ENCODE measurements at places on chromosomes 2 and 18.

DNA sequence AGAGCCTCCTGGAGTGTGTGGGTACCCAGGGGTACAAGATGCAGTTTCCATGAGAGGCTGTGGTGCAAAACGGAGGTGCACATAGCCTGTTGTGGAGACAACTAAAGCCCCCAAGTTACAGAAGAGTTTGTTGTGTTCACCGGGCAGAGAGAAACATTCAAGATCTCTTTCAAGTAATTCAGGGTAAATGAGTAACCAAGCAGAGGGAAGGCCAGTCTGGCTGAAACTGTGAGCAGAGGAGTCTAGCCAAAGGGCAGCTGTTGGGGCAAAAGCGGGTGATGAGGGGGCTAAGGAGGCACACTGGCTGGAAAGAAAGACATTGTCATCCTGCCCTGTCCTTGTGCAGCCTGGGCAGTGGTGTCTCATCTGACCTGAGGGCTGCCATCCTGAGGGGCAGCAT lies 52.0 kb downstream of the CXCR4 start:
- no peak for DNase-seq

DNA sequence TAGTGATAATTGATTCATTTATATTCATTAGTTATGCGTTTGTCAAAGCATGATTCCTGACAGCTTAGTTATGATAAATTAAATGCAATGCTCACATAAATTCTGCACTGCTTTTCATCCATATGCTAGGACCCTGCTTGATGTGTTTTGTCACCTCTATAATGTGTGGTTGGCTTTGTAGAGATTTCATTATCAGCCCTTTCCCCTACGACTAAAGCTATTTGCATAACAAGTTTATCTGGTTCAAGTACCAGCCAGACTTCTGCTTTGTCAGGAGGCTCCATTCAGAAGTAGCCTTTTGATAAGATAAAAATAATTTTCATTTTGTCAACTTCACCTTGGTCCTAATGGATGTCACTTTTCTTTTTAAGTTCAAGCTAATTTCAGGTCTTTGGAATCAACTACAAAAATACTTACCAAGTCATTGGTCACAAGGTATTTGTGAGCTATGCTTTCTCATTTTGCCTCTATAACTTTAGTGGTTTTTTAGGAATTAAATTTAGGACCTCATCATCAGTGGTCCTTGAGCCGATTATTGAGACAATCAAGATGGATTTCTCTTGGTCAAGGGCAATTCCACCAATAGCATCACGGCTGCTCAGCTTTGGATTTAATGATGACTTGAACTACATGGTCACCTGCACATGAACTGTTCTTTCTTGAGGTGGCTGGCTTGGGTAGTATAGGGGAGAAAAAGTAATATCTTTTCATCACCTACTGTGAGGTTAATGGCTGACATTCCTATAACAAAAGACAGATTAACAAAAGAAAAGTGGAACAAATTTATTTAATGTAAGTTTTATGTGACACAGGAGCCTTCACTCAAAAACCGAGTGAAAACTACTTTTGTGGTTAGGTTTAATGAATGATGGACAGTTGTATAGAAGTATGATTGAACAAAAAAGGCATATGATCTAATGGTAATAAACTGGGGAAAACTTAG lies 162.1 kb downstream of the MYO3B start:
- no peak for DNase-seq

GRCh38 chr18:22228976-22229375 lies 59.6 kb downstream of the GATA6 start:
- no peak for DNase-seq

- no peak for DNase-seq
Measured at GRCh38 chr2:69572641-69573040, 70.9 kb downstream of the AAK1 start.

GRCh38 chr2:198639580-198639979 lies 818.2 kb downstream of the SATB2 start:
- no peak for DNase-seq

DNA sequence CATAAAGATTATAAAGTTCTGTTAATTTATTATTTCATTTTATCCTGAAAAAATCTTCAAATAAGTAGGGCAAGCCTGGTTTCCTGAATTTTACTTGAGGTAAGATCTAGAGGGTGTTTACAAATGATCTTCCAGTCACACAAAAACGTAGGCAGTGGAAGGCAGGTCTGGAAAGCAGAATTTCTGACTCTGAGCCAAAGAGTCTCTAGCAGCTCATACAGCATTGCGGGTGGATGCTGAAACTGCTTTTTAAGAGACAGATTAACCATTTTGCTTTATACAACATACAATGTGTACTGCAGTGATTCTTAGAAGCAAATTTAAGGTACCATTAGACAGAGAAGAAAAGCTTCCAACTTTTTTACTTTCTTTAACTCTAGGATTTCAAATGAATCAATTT lies 117.0 kb downstream of the FTCDNL1 start:
- DNase-seq = no peak

DNA sequence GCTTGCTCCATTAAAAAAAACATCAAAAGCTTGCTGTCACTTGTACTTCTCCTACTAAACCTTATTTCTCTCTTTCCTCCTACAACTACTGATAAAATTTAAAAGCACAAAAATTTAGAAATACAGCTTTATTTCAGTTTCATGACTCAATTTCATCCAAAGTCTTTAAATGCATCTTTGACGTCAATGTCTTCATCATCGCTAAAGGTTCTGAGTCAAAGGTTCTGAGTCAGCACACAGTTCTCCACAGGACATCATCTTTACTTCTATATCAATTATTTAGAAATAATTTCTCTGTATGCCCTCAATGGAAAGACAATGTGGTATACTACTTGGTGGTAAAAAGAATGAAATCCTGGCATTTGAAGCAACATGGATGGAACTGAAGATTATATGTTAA lies 163.9 kb upstream of the DNMT3A start:
- no peak for DNase-seq

GRCh38 chr2:185919155-185919554 lies 180.6 kb downstream of the FSIP2 start:
- DNase-seq = no peak

DNA sequence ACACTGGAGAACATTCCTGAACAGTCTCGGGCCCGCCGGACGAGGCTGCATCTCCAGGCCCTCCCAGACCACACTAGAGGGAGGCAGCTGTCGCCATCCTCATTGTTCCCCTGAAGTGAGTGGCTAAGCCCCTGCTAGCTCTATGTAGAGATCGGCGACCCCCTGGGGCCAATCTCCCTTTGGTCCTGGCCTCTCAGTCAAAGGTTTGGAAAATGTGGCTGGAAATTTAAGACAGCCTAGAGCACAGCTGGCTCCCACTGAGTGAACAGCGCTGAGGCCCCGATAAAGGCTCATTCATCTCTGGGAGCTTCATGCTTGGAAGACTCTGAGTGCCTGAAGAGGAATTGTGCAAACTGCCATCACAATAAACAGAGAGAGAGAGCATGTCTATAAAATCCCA lies 360.3 kb downstream of the CLIP4 start:
- DNase-seq = no peak

DNA sequence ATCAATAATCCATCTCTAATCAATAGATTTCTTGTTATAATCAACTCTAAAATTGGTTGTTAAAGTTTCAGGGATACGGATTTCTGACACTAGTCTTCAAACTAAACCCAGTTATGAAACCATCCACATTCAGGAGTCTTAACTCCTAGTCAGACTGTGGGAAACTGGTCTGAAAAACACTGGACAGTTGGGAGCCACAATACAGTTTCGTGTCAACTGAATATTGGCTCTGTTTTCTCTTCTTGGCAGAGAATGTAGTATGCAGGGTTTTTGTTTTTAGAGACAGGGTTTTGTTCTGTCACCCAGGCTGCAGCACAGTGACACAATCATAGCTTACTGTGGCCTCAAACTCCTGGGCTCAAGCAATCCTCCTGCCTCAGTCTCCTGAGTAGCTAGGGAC lies 123.1 kb downstream of the RTTN start:
- DNase-seq = no peak

GRCh38 chr2:211837706-211838105 lies 700.9 kb downstream of the ERBB4 start:
- DNase-seq = no peak

- no peak for DNase-seq
Measured at GRCh38 chr2:62144689-62145477, 51.0 kb upstream of the B3GNT2 start.

GRCh38 chr2:223008956-223009355 lies 43.0 kb upstream of the KCNE4 start:
- no peak for DNase-seq

GRCh38 chr2:136020831-136021230 lies 35.4 kb upstream of the DARS1 start:
- DNase-seq = no peak

DNA sequence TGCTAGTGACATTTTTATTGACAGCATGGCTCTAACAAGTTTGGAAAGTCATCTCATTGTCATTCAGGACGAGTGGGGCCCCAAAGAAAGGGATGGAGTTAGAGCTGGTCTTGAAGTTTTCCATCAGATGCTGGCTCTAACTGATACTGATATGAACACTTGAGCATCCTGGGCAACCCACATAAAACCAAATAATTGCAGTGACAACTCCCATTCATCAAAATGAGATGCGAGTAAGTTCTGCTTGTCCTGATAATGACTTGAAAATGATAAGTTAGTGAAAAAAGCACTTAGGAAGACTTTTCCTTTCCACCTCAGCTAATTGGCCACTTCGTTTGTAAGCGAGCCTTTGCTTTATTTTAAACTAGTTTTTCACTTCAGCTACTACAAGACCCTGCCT lies 147.6 kb downstream of the SP3 start:
- no peak for DNase-seq

DNA sequence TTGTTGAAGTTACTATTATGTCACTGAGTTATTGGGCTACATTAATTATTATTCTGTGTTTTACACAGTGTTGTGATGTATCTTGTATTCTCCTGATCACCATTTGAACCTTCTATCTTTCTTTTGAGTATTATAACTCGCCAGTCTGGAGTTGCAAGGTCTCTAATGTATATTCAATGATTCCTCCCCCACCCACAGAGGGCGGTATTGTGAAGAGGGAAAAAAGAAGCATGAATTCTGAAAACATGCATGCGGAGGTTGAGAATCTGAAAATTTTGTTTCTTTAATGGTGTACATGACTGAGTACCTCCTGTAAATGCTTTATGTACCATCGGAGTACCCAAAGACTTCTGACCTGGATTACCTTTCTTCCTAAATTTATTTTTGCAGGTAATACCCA lies 266.6 kb downstream of the NR4A2 start:
- DNase-seq = no peak

- DNase-seq = peak; percentile 42
Measured at GRCh38 chr18:54222922-54223567, 1.4 kb downstream of the MBD2 start.

GRCh38 chr18:12449051-12449785 lies 41.5 kb downstream of the PRELID3A start:
- DNase-seq = no peak

- peak; percentile 90 for DNase-seq
Measured at GRCh38 chr2:38076710-38077430, 919 bp upstream of the CYP1B1 start.

DNA sequence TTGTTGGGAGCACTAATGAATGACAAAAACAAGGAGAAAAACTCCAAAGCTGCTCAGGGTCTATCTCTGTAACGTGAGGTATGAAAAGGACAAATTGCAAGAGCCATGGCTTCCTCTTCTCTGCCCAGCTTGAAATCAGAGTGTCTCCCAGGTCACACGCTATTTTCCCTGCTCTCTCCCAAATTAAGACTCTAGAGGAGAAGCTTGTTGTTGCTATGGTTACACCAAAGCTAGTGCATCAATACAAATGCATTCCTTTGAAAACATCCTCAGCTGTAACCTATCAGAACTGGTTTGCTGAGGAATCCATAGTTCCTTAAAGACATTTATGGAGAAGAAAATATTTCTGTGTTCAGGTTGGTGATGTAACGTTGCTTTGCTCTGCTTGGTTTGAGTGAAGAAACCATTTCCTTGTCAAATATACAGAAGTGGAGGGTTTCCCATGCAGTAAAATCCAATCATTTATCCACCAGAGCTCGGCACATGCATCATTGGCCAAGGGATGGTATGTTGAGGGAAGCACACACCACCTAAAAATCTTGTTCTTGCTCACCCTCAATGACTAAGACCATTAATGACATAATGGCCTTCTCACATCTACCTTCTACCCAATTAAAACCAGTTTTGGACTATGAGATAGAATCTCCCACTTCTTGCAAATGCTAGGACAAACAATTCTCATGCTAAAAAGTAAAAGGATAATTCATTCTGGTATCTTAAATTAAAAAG lies 2135.6 kb upstream of the CELF4 start:
- no peak for DNase-seq

GRCh38 chr2:69054431-69054830 lies 41.5 kb downstream of the ANTXR1 start:
- DNase-seq = peak; percentile 15

- DNase-seq = no peak
Measured at GRCh38 chr2:200602584-200602983, 16.8 kb downstream of the AOX1 start.

DNA sequence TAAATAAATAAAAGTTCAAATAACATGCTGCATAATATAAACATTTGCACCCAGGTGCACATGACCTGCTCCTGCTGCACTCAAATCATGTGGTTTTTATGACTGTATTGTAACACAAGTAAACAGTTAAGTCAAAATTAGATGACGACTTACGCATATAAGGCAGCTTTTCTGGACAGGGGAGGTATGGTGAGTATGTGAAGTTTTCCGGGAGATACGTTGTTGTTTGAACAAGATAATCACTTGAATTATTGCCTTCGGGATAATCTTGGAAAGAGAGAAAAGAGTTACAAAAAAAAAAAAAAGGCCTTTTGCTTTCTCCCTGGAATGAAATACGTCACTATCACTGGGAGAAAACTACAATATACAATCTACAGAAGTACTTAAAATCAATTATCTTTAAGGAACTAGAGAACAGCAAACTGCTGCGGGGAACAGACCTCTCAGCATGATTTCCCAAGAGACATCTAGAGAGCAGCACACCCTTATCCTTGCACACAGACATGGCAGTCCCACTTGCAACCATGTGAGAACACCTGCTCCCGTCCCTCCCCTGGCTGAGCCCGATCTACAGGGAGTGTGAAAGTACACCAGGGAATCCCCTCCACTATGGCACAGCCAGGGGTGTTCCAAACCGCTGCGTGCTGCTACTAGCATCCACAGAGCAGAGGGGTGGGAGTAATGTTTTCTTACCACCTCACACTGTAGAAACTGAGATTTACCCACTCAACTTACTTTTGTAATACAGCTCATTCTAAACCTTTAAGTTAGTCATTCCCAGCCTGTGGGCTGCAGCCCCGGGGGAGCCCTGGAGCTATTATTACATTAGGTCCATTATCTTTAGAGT lies 26.3 kb downstream of the B4GALT6 start:
- DNase-seq = peak; percentile 69

- no peak for DNase-seq
Measured at GRCh38 chr18:8288472-8289195, 320.6 kb upstream of the RAB12 start.

- no peak for DNase-seq
Measured at GRCh38 chr2:240972636-240973521, 25.5 kb upstream of the SNED1 start.

- no peak for DNase-seq
Measured at GRCh38 chr2:120745420-120746111, 9.9 kb downstream of the GLI2 start.

- DNase-seq = no peak
Measured at GRCh38 chr2:181959508-181959907, 26.1 kb upstream of the PPP1R1C start.

- DNase-seq = no peak
Measured at GRCh38 chr2:128983094-128983493, 664.4 kb upstream of the HS6ST1 start.

GRCh38 chr2:200985799-200986198 lies 22.3 kb upstream of the ORC2 start:
- DNase-seq = no peak

- DNase-seq = no peak
Measured at GRCh38 chr2:127098711-127099110, 8.2 kb downstream of the BIN1 start.
